ENCODE measurements at places on chromosomes 7 and 10. TPM values are rescaled to one million over a fixed set of nuclear protein-coding genes. Genes with fewer than 3 reads are reported as not detected.

Gene TMEM176B
- total RNA-seq, result 0.58 TPM

Gene OGDHL
- 0.18 TPM for total RNA-seq

Gene TMEM178B
- not detected for total RNA-seq

Gene HMX3
- not detected for total RNA-seq

Gene KLF14
- not detected for total RNA-seq

Gene SPAG6
- not detected for total RNA-seq

Gene ACSL5
- total RNA-seq, result 1.4 TPM

Gene C7orf57
- 0.18 TPM for total RNA-seq

Gene HMX2
- not detected for total RNA-seq

Gene SFTPA1
- total RNA-seq, result not detected

Gene GNGT1
- total RNA-seq, result not detected

Gene RADIL
- 0.58 TPM for total RNA-seq

Gene ASCC1
- 37.4 TPM for total RNA-seq

Gene RBP3
- total RNA-seq, result under 0.01 TPM

Gene TLL2
- total RNA-seq, result not detected

Gene ANKRD7
- total RNA-seq, result 2.6 TPM

Gene TAS2R5
- total RNA-seq, result not detected

Gene NEUROG3
- total RNA-seq, result not detected

Gene KCND2
- 1.4 TPM for total RNA-seq

Gene MYO3A
- not detected for total RNA-seq

Gene THSD7A
- total RNA-seq, result 0.71 TPM

Gene AS3MT
- total RNA-seq, result 7.5 TPM

Gene LRRC27
- total RNA-seq, result 6.6 TPM

Gene CTTNBP2
- 0.18 TPM for total RNA-seq

Gene OPALIN
- not detected for total RNA-seq

Gene LIPK
- total RNA-seq, result not detected

Gene AKR1B15
- total RNA-seq, result not detected

Gene MYPN
- 11.0 TPM for total RNA-seq

Gene CPN1
- not detected for total RNA-seq

Gene GNAT3
- not detected for total RNA-seq

Gene UNC5B
- total RNA-seq, result 18.8 TPM

Gene H2AZ2
- total RNA-seq, result 151 TPM

Gene H2BK1
- not detected for total RNA-seq

Gene HOXA1
- total RNA-seq, result 1.7 TPM

Gene WNT8B
- total RNA-seq, result not detected

Measured in myometrial cell (primary cell).